CD4-positive, alpha-beta T cell treated with Interleukin-10 for 1 hour (primary cell): ENCODE measurements at places on chromosomes 2 and 18.

- no peak for DNase-seq
Measured at GRCh38 chr2:159243529-159243928, 43.0 kb downstream of the WDSUB1 start.

- no peak for DNase-seq
Measured at GRCh38 chr18:37641573-37641972, 76.0 kb upstream of the CELF4 start.

- DNase-seq, result no peak
Measured at GRCh38 chr18:54279477-54280219, 10.3 kb downstream of the POLI start.

DNA sequence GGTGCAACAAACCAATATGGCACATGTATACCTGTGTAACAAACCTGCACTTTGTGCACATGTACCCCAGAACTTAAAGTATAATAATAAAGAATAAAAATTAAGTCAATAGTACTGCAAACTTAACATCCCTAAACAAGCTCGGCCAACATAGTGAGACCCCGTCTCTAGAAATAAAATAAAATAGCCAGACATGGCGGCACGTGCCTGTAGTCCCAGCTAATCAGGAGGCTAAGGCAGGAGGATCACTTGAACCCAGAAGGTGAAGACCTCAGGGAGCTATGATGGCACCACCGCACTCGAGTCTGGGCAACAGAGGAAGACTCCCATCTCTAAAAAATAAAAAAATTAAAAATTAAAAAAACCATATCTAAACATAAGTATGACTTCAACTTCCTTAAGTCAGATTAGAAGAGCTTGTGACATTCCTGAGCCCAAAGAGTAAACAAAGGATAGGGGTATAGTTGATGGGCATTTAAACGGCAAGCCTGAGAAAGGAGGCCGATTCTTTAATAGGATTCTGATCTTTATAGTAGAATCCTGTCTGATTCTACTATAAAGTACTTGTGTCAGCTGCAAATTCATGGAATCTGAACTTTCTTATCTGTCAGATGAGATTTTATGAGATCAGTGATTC lies 1.6 kb downstream of the FAM124B start:
- DNase-seq, result no peak

- no peak for DNase-seq
Measured at GRCh38 chr18:32835951-32836350, 63.1 kb upstream of the KLHL14 start.

DNA sequence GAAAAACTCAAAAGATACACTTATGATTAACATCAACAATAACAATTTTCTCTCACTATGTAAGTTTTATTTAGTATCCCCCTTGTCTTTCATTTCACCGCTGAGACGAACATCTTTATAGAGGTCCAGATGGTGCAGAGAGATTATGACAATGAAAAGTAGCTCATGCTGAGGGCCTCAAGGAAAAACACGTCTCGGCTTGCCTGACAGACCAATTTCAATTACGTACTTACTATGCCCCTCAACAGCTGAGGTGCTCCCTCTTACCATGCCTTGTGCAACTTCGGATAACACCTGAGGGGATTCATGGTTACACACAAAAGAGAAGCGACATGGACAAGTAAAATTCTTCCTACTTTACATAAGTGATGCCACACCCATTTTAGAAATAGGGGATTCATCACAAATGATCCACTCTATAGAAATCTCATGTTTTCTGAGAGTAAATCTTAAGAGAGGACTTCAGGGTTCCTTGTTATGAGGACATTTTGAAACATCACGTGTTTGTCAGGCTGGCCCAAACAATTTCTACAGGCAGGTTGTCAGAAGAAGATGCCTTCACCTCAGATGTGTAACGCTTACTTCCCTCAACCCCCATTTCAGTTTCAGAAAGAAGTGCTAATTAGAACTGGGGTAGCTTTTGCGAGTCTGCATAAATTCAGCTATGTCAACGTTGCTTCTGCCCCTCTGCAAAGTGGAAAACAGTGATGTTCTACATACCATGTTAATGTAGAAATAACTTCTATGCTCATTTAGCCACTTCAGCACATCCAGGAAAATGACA lies 191.4 kb downstream of the NRXN1 start:
- DNase-seq, result no peak
